ENCODE measurements at places on chromosomes 6 and 20.

GRCh38 chr20:45987108-45987780 lies 15.2 kb upstream of the ZNF335 start:
- DNase-seq, result peak; percentile 69

DNA sequence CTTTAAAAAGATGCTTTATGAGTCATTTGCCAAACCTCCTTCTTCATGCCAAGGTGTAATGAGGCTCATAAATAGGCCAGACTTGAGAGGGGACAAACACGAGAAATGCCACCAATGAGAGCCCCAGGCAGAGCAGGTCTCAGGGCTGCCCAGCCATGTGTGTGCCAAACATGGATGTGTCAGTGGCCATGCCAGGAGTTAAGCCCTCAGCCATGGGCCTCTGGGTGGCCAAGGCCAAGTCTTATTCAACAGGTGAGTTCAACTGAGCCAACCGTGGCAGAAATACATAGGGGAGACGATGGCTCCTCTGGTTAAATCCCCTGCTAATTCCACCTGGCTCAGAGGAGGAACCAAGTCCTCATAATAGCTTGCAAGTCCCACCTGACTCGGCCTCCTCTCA lies 358.8 kb downstream of the PREX1 start:
- no peak for DNase-seq

- no peak for DNase-seq
Observed at GRCh38 chr6:154847318-154847717, 114.1 kb downstream of the SCAF8 start.

GRCh38 chr6:116560130-116560529 lies 6.6 kb downstream of the CALHM4 start:
- DNase-seq, result no peak

GRCh38 chr6:71114986-71115385 lies 158.1 kb upstream of the B3GAT2 start:
- no peak for DNase-seq

GRCh38 chr6:108941859-108942258 lies 93.6 kb downstream of the ARMC2 start:
- no peak for DNase-seq

DNA sequence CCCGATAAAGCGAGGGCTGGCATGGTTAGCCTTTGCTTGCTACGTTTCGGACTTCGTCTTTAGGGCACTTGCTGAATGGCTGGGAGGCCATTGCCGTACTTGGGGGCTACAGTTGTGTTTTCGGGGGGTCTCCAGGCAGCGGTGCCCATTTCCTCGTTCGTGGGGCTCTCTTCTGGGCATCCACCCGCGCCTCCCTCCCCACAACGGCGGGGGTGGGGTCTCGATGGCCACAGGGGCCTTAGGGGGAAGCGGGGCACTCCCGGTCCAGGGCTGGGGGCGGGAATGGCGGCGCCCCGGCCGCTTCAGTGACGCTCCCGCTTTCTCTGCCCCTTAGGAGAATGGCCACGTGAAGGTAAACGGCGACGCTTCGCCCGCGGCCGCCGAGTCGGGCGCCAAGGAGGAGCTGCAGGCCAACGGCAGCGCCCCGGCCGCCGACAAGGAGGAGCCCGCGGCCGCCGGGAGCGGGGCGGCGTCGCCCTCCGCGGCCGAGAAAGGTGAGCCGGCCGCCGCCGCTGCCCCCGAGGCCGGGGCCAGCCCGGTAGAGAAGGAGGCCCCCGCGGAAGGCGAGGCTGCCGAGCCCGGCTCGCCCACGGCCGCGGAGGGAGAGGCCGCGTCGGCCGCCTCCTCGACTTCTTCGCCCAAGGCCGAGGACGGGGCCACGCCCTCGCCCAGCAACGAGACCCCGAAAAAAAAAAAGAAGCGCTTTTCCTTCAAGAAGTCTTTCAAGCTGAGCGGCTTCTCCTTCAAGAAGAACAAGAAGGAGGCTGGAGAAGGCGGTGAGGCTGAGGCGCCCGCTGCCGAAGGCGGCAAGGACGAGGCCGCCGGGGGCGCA lies 2.4 kb downstream of the MARCKS start:
- DNase-seq, result no peak

DNA sequence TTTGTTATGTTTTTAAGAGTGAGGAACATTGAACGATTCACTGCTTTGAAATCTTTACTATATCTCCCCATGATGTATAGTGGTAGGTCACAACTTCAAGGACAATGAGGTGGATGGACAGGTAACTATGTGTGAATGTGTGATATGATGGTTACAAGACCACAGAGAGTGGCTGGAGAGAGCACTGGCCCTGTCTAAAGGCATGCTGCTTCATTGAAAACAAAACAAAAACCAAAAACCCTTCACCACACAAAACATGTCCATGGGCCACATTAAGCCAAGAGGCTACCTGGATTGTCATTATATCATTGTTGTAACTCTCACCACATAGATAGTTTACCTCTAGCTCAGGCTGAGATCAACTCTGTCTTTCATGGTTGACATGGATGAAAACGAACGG lies 180.6 kb upstream of the TENT5A start:
- no peak for DNase-seq

GRCh38 chr20:50810063-50810462 lies 15.2 kb downstream of the BCAS4 start:
- DNase-seq, result no peak

DNA sequence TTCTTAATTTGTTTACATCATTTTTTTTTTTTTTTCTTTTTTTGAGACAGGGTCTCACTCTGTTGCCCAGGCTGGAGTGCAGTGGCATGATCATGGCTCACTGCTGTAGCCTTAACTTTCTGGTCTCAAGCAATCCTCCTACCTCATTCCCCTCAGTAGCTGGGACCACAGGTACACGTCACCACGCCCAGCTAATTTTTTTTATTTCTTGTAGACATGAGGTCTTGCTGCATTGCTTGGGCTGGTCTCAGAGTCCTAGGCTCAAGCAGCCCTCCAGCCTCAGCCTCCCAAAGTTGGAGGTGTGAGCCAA lies 30.3 kb downstream of the RPF2 start:
- no peak for DNase-seq

DNA sequence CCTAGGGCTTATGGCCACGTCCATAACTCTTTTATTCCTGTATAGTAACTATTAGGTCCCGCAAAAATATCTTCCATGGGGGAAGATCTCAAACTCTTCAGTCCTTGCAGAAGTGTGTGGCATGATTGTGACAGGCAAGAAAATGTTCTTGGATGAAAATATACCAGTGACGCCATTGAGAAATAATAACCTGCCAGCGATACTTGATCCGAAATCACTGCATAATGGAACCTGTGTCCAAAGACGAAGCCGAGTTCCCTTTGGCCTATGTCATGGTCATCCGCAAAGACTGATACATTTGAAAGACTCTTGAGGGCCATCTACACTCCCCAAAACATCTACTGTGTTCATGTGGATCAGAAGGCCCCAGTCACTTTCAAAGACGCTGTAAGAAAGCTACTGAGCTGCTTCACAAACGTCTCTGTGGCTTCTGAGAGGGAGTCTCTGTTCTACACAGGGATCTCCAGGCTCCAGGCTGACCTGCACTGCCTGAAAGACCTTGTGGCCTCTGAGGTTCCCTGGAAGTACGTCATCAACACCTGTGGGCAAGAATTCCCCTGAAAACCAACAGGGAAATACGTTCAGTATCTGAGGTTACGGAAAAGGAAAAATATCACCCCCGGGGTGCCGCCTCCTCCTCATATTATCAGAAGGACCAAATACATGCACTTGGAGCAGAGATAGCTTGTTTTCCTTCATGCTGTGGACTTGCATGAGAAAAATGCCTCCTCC lies 6.9 kb upstream of the GCNT2 start:
- DNase-seq, result no peak

- no peak for DNase-seq
Observed at GRCh38 chr6:143697076-143697800, 19.5 kb downstream of the PHACTR2 start.

GRCh38 chr20:47201074-47201730 lies 155.3 kb downstream of the ZMYND8 start:
- DNase-seq, result peak; percentile 63

GRCh38 chr6:17725083-17725482 lies 18.4 kb upstream of the NUP153 start:
- peak; percentile 16 for DNase-seq

DNA sequence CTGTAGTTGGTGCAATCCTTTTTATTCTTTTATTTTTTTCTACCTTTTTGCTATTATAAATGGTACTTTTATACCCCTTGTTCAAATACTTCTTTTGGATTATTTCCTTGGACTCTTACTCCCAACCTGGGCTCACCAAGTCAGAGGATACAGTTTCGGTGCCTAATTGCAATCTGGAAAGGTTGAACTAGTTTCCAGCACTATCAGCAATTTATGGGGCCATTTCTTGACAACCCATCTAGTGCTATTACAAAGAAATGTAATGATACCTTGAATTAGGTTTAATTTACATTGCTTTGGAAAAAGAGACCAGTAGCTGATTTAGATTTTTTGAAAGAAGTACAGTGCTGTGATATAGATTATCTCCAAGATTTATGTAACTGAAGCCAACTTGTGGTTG lies 5.2 kb downstream of the PTPRA start:
- no peak for DNase-seq

DNA sequence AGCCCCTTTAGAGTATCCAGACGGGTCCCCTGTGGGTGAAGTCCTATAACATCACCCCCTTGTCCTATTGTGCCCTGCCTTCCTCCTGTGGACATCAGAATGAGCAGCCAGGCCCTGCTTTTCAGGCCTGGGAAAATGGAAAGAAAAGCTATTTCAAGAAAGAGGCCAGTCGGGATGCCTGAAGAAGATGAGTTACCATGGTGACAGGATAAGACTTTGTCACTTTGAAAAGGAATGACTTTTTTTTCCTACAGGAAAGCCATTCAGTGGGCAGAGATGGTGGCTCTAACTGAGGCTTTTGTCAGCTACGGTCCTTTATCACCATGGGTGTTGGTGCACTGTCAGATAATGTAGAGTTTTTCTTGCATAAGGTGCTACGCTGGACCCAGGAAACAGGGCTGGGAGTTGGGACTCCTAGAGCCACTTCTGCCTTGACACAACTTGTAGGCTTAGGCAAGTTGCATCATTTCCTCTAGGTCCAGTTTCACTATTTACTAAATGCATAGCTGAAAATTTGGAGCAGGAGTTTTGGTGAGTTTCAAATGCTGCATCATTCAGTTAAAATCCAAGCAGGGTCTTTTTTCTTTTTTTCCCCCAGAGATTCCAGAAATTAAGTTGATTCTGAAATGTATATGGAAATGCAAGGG lies 293.6 kb upstream of the PRND start:
- DNase-seq, result no peak

- DNase-seq, result no peak
Observed at GRCh38 chr6:18121580-18122127, 823 bp downstream of the NHLRC1 start.

- no peak for DNase-seq
Observed at GRCh38 chr6:154247119-154247861, 109.3 kb downstream of the IPCEF1 start.

DNA sequence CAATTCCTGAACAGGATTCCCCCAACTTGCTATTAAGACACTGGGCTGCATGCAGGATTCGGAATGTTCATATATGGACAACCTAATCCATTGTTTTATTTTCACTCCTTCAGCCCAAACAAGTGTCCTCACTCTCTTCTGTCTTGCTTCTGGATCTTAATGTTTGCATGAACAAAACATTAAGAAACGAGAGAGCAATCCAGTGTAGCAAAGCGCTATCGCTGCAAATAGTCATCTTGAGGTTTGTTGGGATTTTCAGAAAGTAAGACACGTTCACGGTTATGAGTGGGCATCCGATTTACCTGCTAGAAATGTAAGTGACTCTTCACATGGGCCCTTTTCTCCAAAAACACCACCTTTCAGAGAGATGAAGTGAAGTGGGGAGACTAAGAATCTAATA lies 156.4 kb downstream of the MBOAT1 start:
- DNase-seq, result no peak

GRCh38 chr6:121816361-121816760 lies 380.9 kb downstream of the GJA1 start:
- DNase-seq, result no peak

GRCh38 chr6:36979347-36979742 lies 6.7 kb downstream of the MTCH1 start:
- DNase-seq, result peak; percentile 70

GRCh38 chr20:59001068-59001448 lies 6.0 kb downstream of the CTSZ start:
- DNase-seq, result no peak

- no peak for DNase-seq
Observed at GRCh38 chr6:168451805-168452517, 11.0 kb downstream of the SMOC2 start.

DNA sequence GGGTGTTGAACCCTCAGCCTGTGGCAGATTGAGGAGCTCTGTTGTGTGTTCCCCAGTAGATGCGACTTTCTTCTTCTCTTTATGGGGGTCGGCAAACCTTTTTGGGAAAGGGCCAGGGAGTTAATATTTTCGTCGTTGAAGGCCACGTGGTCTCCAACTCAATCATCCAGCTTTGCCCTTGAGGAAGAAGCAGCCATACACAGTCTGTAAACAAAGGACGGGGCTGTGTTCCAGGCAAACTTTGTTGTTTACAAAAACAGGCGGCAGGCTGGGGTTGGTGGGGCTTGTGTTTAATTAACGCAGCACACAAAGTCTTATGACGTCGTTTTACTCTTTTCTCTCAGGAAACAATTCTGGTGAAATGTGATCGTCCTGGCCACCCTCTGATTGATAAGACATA lies 20.2 kb downstream of the KIF25 start:
- no peak for DNase-seq

DNA sequence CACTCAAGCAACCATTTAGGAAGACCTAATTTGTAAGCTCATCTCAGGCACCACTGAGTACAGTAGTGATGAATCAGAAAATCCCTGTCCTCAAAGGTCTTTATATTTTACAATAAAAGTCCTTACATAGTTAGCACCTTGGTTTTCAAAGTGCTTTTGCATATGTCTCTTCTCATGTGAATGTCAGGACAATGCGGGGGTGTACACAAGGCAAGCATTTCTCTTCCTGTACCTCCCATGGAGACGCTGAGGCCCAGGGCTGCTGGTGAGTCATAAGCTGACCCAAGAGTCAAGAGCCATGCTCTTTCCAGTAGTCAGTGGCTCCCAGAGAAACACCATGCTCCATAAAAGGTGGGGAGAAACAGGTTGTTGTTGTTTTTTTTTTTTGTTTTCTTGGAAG lies 174.0 kb downstream of the GJA10 start:
- no peak for DNase-seq

- no peak for DNase-seq
Observed at GRCh38 chr6:167589615-167589940, 237.1 kb upstream of the AFDN start.

- DNase-seq, result no peak
Observed at GRCh38 chr20:6686171-6686570, 81.3 kb upstream of the BMP2 start.

DNA sequence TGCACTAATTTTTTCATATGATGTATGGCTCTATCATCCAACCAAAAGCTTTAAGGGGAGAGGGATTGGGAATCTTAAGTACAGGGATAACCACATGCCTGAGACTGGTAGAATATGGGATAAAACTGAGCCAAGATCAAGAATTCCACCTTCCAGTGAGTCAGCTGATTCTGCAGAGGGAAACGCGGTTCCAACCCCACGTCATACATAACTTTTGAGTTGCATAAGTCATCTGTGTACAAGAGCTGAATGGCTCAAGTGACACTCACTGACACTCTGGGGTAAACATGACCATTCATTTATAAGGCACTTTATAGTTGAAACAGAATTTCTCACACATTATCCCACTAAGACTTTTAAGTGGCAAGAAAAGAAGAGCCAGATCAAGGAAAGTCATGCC lies 16.4 kb downstream of the TRIM27 start:
- DNase-seq, result no peak

GRCh38 chr20:62685781-62686555 lies 22.7 kb upstream of the NTSR1 start:
- peak; percentile 68 for DNase-seq

All from hematopoietic multipotent progenitor cell treated with erythropoietin and hydrocortisone succinate and interleukin-3 and kit ligand, for 8 days (in vitro differentiated cells).